Fibroblast of the conjunctiva (primary cell): ENCODE measurements at places on chromosomes 4 and X.

DNA sequence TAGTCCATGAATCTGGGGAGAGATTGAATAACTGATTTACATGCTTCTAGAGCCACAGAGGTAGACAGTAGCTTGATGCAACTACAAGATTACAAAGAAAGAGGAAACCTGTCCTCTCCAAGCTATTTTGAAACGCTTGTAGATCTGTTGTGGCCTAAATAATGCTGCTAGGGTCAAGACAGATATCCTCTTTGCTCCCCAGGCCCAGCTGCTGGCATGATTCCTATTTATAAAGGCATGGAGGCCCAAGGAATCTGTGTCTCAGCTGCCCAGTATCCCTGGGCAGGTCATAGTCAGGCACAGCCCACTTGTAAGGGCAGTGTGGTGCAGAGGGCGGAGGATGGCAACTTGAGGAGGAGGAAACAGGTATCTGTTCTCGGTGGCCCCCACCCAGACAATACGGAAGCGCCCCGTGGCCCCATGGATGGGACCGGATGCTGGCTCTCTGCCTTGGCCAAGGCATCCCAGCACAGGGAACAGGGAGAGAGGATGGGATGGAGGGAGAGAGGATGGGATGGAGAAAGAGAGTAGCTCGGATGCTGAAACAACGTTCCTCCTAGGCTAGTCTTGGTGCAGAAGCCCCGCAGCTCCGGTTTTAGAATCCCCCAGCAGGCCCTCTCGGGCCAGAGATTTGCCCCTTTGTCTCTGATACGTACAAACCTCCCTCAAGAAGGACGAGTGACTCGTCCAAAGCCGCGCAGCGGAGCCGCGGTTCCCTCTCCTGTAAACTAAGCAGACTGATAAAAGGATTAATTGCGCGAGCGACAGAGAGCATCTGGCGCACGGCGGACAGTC, 767 bp upstream of the SMIM20 start:
- DNase-seq, result no peak

DNA sequence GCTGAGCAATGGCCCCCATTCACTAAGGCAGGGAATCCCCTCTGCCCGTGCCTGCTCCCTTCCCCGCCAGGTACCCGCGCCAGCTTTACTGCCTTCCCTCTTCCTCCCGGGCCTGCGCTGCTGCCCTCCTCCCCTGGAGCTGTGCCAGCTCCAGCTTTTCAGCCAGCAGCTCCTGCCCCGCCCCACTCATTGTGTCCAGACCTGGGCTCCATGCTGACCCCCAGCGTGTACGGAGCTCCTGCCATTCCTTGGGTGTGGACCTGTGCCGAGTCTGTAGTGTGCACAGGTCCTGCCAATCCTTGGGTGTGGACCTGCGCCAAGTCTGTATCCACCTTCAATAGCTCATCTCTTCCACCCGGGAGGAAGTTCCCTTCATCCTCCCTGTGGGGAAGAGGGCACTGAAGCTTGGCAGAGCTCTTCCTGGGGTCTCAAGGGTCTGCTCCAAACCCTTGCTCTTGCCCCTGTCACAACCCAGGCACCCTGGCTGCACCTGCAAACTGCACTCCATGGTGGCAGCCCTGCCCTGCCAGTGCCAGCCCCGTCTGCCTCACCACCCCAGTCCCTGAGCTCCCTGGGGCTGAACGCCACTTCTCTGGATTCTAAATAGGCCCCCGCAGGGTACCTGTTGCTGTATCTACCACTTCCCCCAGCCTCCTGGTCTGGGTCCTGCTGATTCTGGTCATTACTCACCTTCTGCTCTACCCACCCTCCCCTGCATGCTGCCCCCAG, 63.9 kb downstream of the TRMT44 start:
- DNase-seq, result no peak

DNA sequence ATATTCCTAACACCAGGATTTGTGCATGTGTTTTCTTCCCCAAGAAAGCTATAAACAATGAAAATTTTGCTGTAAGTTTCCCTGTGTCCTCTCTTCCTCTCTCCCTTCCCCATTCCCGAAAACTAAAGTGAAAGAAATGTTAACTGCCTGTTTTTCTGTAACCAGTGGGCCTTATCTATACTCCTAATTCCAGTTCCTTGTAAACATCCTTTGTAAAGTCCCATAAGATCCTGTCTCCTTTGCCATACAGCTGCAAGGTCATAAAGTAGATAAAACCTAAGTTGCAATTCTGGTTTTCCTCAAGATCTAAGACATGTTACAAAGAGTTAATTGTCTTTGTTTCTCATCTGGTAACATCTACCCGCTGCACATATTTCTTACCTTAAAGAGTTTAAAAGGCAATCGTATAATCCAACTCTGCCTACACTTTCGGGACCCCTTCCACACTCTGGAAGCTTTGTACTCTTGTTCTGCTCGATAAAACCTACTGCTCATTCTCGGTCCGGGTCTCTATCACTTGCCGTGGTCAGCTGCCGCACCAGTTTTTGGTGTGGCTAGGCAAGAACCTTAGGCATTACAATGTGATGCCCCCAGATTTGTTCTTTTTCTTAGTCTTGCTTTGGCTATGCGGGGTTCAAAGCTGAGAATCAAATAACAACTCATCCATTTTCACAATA, 20.5 kb downstream of the UGT2B7 start:
- no peak for DNase-seq

GRCh38 chr4:57220172-57220571, 110.0 kb upstream of the IGFBP7 start:
- no peak for DNase-seq

DNA sequence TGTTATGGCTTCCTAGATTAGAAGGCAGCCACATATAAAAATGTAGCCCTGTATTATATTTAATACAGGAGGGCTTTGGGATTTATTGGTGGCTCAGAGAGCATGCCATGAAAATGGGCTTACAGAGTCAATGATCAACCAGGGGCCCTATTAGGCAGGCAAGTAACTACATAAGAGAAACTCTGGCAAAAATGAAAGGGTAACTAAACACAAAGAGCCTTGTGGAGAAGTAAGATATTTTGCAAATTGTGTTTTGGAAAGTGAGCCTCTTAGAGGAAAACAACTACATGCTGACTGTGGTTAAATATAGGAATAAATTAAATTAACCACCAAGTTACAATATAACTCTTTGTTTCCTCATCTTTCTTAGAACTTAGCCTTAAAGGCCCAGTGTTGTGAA, 5.5 kb downstream of the SAT1 start:
- no peak for DNase-seq

GRCh38 chr4:141120036-141120593, 13.2 kb downstream of the RNF150 start:
- DNase-seq, result no peak

DNA sequence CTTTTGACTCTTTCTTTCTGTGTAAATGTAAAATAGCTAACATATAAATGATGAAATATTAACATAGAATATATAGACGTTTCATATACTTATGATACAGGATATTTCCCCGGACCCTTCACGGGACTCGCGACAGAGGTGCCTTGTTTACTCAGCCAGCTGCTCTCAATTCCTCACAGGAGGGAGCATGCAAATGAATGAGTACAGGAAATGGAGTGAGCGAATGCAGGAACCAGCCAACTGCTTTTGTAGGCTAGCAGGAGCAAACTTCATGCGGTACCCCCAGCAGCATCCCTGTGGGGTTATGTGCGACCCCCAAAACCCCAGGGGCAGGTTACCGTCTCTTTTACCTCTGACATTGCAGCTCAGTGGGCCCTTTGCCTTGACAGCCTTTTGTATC, 110.3 kb upstream of the PDHA2 start:
- no peak for DNase-seq

DNA sequence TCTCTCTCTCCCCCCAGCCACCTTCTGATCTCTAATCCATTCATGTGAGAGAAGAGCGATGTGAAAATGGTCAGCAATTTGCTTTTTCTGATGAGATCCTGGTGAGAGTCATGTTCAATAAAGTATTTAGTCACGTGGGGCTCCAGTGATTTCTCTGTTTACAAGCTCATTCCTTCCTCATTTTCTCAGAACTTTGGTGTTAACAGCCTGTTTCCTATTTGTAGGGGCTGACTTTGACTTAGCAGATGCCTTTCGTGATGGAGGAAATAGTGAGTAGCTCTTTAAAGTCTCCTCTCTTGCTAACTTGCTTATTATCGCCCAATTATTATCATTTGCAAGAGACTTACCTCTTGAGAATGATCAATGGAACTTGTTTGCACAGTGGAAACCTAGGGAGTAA, 72.6 kb upstream of the CD99 start:
- DNase-seq, result no peak

DNA sequence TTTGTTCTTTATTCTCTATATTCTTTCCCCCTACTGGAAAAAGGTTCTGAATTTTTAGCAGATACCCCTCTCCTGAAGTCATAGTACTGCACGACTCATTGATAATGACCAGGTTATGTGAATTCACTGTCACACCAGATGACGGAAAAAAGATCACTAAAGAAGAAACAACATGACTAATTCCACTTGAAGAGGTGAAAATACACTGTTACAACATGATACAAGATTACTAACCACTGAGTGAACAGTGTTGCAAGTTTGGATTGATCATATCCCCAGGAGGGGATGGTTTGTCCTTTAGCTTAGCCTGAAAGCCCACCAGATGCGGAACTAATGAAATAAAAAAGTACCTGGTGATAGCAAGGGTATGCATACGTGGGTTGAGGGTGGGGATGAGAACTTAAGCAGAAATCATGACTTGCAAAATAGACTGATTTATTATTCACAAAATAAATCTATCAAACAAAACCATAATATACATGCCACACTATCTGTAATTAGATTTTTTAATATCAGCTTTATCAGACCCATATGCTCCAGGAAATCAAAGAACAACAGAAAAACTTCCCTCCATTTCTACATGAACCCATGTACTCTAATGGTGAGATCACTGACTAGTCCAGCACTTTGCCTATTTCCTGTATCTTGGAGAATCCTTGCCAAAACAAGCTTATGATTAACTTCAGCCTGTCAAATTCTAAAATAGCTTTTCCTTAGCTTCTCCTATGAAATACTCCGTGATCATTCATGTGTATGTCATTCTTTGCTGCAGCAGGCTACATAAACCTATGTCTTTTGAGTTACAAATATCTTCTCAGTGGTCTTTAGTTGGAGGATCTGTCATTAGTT, 257.4 kb upstream of the AGA start:
- DNase-seq, result no peak

GRCh38 chrX:46408553-46409407, 136.4 kb downstream of the ZNF674 start:
- DNase-seq, result peak; percentile 70

DNA sequence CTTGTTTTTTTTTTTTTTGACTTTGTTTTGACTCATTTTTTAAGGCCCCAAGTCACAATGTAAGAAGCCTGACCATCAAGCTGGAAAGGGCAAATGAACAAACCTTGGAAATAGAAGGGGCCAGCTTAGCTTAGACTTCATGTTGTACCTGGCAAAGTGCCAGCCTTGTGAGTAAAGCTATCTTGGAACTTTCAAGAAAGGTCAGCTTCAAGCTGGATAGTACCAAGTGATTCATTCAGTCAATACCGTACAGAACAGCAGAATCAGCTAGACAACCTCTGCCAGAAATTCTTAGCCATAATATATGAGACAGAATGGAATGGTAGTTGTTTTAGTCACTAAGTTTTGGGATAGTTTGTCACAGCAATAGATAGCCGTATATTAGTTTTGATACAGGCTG, 1492.2 kb upstream of the TENM3 start:
- DNase-seq, result peak; percentile 0

DNA sequence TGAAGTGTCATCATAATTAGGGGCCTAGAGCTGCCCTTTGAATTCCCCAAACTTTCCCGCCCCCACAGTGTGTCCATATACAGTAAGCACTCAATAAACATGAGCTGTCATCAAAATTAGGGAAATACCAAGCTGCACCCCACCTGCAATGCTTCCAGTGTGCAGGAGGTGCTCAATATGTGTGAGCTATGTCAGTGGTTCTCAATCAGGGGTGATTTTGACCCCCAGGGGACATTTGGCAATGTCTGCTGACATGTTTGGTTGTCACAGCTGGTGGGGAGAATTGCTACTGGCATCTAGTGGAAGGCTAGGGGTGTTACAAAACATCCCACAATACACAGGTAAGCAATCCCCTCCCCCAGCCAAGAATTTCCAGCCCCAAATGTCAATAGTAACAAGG, 748 bp downstream of the CFP start:
- DNase-seq, result no peak

GRCh38 chr4:184216515-184216914, 1.2 kb downstream of the ENPP6 start:
- no peak for DNase-seq

DNA sequence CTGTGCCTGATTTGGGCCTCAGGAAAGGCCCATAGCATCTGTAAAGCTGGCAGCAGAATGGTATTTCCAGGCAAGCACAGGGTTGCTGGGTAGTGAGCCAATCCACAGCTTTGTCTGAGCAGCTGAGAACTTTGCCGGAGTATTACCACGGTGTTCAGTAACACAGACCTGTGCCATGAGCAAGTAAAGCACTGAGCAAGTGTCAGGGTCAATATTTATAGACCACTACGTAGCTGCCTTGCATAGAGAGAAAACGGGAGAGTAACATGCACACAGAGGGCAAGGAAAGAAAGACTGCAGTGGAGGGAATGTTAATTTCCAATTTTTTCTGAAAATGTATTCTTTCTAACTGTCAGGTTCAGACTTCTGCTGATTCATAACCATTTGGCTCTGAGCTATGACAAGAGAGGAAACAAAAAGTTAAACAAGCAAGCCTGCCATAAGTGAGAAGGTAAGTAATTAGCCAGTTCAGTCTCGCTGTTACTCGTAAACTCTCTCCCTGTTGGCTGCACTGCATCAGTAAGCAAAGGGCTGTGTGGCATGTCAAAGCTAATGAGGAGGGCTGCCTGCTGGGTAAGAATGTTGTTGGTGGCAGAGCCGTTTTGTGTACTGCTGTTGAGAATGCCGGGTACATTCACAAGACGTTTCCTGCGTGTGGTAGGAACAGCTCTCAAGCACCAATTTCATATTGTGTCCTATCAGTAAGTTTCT, 238.1 kb downstream of the BMPR1B start:
- DNase-seq, result no peak

DNA sequence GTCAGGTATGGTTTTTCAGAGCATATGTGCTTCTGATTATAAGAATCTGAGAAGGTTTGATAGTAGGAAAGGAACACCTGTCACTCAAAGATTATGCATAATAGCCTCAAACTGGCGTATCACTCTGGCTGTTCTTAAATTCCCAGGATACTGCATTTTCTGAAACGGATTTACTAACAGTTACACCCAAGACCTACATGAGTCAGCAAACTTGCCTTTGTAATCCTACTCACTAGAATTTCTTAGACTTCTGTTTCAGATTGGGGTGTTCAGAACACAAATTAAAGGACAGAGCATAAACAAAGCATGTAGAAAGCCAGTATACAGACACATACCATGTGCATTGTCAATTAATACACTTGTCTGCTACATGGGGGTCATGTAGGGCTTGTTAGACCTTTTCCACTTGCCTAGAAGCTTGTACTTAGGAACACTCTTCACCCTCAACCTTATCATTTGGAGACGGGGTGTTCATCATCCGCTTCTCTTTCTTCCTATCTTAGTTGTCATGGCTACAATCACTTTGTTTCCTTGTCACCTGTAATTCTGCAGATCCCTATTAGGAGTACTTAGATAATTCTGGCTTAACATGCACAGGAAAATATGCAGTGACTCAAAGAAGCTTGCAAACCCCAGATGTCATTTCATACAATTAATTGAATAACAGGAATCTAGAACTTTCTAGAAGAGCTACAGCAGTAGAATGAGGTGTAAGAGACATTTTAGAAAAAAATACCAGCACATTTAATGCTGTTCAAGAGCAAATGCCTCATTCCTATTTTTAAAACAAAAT, 593.0 kb upstream of the TENM3 start:
- no peak for DNase-seq

- no peak for DNase-seq
Measured at GRCh38 chrX:1163231-1163630, 49.2 kb downstream of the CRLF2 start.
